ENCODE measurements at places on chromosomes 6 and 20.

GRCh38 chr6:137157601-137158000, 15.8 kb downstream of the IL22RA2 start:
- no peak for DNase-seq

DNA sequence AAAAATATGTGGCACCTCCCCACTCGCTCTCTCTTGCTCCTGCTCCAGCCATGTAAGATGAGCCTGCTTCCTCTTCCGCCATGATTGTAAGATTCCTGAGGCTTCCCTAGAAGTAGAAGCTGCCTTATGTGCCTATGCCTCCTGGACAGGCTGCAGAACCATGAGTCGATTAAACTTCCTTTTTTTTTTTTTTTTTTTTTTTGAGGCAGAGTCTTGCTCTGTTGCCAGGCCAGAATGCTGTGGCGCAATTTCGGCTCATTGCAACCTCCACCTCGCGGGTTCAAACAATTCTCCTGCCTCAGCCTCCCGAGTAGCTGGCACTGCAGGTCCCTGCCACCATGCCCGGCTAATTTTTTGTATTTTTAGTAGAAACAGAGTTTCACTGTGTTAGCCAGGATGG, 112.5 kb downstream of the FAM217A start:
- no peak for DNase-seq

- no peak for DNase-seq
Measured at GRCh38 chr6:170553534-170554012, 466 bp upstream of the PSMB1 start.

- no peak for DNase-seq
Measured at GRCh38 chr6:14222956-14223355, 105.4 kb downstream of the CD83 start.

GRCh38 chr20:63519668-63520503, 679 bp upstream of the PPDPF start:
- peak; percentile 84 for DNase-seq

DNA sequence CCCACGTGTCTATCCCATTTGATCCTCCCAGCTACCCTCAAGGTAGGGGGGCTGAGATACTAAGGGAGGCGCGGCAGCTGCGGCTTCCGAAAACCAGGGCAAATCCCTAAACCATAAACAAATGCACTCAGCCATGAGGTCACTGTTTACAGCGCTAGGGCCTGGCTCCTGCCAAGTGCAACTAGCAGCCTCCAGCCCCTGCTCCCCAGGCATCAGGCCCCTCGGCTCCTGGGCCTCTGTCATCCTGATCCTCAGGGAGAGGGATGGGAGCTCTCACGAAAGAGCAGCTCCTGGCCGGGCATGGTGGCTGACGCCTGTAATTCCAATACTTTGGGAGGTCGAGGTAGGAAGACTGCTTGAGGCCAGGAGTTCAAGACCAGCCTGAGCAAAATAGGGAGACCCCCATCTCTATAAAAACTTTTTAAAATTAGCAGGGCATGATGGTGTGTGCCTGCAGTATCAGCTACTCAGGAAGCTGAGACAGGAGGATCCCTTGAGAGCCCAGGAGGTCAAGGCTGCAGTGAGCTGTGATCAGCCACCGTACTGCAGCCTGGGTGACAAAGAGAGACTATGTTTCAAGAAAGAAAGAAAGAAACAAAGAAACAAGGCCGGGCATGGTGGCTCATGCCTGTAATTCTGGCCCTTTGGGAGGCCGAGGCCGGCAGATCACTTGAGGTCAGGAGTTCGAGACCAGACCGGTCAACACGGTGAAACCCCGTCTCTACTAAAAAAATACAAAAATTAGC, 42.5 kb upstream of the TLDC2 start:
- DNase-seq: no peak

GRCh38 chr6:35214869-35215664, 1.3 kb downstream of the SCUBE3 start:
- no peak for DNase-seq

DNA sequence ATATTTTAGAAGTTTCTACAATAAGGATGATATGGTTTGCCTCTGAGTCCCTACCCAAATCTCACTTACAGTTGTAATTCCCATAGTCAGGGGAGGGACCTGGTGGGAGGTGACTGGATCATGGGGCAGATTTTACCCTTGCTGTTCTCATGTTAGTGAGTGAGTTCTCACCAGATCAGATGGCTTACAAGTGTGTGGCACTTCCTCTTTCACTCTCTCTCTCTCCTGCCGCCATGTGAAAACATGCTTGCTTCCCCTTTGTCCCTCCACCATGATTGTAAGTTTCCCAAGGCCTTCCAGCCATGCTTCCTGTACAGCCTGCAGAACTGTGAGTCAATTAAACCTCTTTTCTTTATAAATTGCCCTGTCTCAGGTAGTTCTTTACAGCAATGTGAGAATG, 527.5 kb upstream of the ID4 start:
- no peak for DNase-seq

GRCh38 chr20:15320941-15321340, 983.5 kb upstream of the FLRT3 start:
- DNase-seq: no peak

DNA sequence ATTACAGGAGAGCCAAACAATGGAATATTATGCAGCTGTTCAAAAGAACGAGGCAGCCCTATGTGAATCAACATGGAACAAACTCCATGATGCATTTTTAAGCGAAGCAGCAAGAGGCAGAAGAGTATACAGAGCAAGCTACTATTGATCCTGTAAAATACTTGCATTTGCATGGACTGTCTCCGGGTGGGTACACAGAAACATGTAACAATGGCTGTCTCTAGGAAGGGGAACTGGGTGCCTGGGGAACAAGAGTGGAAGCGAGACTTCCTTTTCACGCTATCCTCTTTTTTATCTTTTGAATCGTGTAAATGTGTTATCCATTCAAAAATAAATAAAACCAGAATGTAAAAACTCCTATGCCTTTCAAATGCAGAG, 93.3 kb upstream of the SIRPA start:
- DNase-seq: no peak

DNA sequence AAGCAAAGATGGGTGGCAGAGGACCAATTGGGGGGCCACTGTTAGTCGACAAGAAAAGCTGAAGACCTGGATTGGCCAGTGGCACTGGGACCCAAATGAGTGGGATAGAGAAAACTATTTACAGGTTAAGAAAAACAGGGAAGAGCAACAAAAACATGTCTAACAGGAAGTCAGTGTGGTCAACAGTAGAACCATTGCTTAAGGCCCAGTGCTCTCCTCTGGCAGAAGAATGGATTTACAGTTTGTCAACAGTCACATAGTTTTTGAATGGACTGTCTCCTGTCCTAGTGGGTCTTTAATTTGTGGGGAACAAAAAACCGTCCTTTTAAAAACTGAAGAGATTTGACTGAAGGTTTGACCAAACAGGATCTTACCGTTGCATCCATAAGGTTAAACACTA, 12.1 kb upstream of the WTAP start:
- DNase-seq: no peak

DNA sequence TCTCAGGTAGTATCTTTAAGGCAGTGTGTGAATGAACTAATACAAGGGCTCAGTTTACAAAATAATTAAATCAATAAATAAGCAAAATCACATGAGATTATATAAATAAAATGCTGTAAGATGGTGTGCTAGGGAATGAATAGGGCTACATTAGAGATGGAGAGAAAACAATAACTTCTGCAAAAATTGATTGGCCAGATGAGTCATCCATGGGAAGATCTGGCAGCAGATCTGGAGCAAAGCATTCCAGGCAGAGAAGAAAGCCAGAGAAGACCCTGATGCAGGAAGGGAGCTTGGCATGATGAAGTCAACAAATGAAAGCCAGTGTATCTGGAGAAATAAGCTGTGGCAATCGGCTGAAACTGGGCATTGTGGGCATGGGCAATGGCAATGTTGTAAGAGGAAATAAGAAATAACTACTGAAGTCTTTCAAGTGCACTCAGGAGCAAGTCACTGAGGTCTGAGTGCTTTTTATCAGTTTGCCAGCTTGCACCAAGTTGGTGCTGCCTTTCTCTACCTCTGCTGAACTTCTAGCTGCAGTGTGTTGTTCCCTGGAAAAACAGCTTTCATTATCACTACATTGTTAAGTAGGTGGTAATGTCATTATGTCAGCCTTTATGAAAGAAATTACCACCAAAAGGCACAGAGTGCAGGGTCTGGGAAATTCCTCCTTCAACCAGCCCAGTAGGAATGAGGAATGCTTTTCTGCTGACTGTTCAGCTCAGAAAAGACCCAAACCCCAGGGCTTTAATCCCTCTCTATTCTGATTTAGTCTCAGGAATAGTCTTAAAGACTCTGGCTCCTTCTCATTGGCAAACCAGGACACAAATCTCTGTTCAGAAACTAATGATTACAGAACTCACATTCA, 231.6 kb downstream of the HTR1B start:
- no peak for DNase-seq

DNA sequence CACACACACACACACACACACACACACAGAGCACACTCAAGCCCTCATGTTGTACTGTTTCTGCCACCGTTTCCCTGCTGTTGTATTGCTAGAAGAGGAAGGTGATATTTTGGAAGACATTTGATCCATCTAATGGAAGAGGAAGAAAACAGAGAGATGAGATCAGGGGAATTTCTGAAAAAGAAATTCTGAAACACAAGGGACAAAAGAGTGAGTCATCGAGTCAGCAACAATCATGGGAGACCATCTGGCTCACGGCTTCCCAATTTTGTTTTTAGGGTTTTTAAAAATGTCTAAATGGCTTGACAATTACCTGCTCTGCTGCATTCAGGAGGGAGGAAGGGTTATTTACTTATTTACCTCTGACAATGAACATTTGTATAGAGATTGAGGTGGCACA, 22.0 kb downstream of the SOX4 start:
- DNase-seq: no peak

- no peak for DNase-seq
Measured at GRCh38 chr6:85236636-85237035, 213.2 kb upstream of the NT5E start.

DNA sequence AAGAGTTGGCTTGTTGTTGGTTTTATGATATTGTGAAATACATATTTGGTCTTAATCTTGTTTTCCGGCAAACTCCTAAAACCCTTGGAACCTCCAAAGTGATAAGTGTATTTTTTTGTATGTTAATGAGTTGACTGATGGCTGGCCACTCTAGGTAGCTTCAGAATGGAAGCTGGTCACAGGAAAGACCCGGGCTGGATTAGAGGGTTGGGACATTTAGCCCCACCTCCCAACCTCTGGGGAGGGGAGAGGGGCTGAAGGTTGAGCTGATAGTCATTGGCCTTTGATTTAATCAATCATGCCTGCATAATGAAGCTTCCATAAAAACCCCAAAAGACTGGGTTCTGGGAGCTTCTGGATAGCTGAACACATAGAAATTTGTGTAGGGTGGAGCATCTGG, 42.7 kb downstream of the SASH1 start:
- DNase-seq: no peak

GRCh38 chr6:54971825-54972224, 125.3 kb downstream of the FAM83B start:
- DNase-seq: no peak

- DNase-seq: no peak
Measured at GRCh38 chr6:41189967-41190366, 11.0 kb downstream of the TREML2 start.

- DNase-seq: no peak
Measured at GRCh38 chr20:10922941-10923340, 249.1 kb upstream of the JAG1 start.

GRCh38 chr6:162165479-162165878, 562.1 kb downstream of the PRKN start:
- DNase-seq: no peak

GRCh38 chr6:110338820-110339470, 19.2 kb downstream of the METTL24 start:
- DNase-seq: no peak

DNA sequence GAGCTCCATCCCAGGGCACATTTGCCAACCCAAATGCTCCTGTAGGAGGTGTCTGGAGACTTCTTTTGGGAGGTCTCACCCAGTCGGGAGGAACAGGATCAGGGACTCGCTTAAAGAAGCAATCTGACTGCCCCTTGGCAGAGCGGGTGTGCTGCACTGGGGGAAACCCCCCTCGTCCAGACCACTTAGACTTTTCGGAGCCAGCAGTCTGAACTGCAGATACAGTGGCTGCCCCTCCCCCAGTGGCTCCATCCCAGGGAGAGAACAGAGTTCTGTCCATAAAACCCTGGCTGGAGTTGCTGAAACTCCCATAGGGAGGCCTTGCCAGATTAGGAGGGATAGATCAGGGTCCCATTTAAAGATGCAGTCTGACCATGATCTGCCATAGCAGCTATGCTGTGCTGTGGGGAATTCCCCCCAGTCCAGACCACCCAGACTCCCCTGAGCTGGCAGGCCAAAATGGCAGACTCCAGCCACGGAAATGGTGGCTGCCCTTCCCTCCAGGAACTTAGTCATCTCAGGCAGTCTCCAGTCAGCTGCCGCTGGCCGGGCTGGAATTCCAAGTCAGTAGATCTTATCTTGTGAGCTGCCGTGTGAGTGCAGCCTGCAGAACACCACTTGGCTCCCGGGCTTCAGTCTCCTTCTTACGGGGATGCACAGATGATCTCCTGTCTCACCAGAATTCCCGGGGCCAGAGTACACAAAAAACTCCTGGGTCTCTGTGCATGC, 278.1 kb upstream of the SASH1 start:
- DNase-seq: no peak

GRCh38 chr6:67952121-67952520, 683.0 kb upstream of the ADGRB3 start:
- no peak for DNase-seq

GRCh38 chr6:1250489-1251197, 61.3 kb upstream of the FOXQ1 start:
- no peak for DNase-seq

DNA sequence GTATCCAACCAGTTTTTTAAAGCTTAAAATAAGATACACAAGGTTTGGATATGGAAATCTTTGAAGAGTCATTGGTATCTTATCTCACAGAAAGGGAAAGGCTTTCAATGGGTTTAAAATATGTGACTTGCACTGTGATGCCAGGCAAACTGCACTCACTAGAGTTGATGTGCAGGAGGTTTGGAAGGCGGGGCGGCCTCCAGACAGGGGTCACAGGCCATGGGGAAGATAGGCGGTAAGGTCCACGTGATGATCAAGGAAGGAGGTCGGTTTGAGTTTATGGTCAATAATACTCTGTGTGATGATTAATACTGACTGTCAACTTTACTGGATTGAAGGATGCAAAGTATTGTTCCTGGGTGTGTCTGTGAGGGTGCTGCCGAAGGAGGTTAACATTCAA, 9.5 kb upstream of the RAMACL start:
- no peak for DNase-seq

- DNase-seq: no peak
Measured at GRCh38 chr6:167906899-167907298, 80.2 kb downstream of the AFDN start.

- no peak for DNase-seq
Measured at GRCh38 chr6:112773187-112773586, 426.1 kb downstream of the RFPL4B start.

GRCh38 chr20:46678516-46678915, 10.7 kb downstream of the TP53RK start:
- no peak for DNase-seq

DNA sequence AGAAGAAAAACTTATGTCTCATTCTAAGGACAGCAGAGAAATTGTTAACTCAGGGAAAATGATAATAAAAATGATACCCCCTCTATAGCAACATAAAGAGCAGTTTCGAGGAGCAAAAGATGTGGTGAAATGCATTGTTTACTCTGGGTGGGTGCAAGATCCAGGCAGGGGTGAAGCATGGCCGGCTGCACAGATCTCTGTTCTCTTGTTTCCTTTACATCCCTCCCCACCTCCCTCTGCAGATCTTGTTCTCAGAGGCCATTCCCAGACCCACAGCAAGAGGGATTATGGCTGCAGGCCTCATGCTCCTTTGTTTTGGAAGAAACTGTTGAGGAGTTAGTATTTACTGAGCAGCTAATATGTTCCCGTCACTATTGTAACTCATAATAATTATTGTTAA, 1.8 kb downstream of the BTN3A1 start:
- DNase-seq: no peak

All from HuH-7.5 (cell line).